ENCODE measurements at places on chromosomes 5 and 9. TPM values are rescaled to one million over a fixed set of nuclear protein-coding genes. Genes with fewer than 3 reads are reported as not detected.

Gene TERT
- total RNA-seq, result 0.33 TPM

DNA sequence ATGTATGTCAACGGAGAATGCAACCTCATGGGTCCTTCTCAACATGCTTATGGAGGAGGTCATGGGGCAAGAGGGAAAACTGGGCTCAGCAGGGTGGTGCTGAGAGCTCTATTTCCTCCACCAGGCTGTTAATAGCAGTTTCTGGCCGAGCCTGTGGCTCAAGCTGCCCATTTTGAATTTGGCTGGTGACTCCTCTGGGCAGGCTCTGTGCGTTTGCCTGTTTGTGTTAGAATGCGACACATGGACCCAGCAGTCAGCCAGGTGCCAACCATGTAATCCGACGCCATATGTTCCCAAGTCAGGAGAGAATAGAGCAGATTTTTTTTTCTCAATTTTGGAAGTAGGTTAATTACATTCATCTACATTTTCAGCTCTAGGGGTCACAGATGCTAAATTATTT is 387.7 kb upstream of the CLINT1 start:
- H3K27ac ChIP-seq, result no peak overlapping the region
- peaks cover under 1% of the 10 kb centered on the region for H3K4me1 ChIP-seq
- no peaks in the 10 kb centered on the region for H3K36me3 ChIP-seq
- DNase-seq, result no peak

- H3K36me3 ChIP-seq, result peaks cover 17% of the 10 kb centered on the region
- no peak for DNase-seq
- peak overlapping the region; percentile 7 for H3K27ac ChIP-seq
Measured at GRCh38 chr9:3241290-3241689, 284.5 kb downstream of the RFX3 start.

- no peak for DNase-seq
- H3K4me3 ChIP-seq, result no peak overlapping the region
- peaks cover under 1% of the 10 kb centered on the region for H3K36me3 ChIP-seq
- H3K27me3 ChIP-seq, result no peaks in the 10 kb centered on the region
- H3K4me1 ChIP-seq, result peaks cover 11% of the 10 kb centered on the region
- H3K27ac ChIP-seq, result no peak overlapping the region
Measured at GRCh38 chr5:91020065-91020800, 362.9 kb downstream of the ARRDC3 start.

GRCh38 chr9:110641293-110641692 is 27.3 kb upstream of the MUSK start:
- peaks cover 4% of the 10 kb centered on the region for H3K36me3 ChIP-seq
- H3K4me1 ChIP-seq, result peaks cover 13% of the 10 kb centered on the region
- no peaks in the 10 kb centered on the region for H3K27me3 ChIP-seq
- no peak overlapping the region for H3K4me3 ChIP-seq

Gene ADAMTS19
- 12.8 TPM for total RNA-seq

DNA sequence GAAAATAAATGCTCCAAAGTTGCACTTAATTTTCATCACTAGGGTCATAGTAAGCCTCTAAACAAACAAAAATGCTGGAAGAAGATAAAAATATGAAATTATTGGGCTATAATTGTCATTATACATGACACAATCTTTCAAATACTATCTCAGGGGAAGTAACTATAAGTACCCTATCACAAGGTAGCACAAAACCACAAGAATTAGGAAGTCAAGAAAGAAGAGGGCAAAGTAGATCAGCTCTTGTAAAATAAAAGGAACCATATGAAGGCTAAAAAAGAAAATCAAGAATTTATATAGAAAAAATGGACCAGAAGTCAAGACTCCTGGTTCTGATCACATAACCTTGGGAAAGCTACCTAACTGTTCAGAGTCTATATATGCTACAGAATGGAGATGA is 48.1 kb downstream of the DIAPH1 start:
- no peak for DNase-seq
- peaks cover 8% of the 10 kb centered on the region for H3K36me3 ChIP-seq
- no peak overlapping the region for H3K4me3 ChIP-seq
- H3K27ac ChIP-seq, result no peak overlapping the region

Gene ALDH1A1
- 10.9 TPM for total RNA-seq

- H3K27me3 ChIP-seq, result no peaks in the 10 kb centered on the region
- DNase-seq, result no peak
- peak overlapping the region; percentile 70 for H3K27ac ChIP-seq
- no peak overlapping the region for H3K4me3 ChIP-seq
Measured at GRCh38 chr9:14095277-14095676, 218.7 kb downstream of the NFIB start.

Gene ITGA2
- 4.1 TPM for total RNA-seq

- H3K36me3 ChIP-seq, result no peaks in the 10 kb centered on the region
- no peak for DNase-seq
- peaks cover 25% of the 10 kb centered on the region for H3K27me3 ChIP-seq
- H3K4me1 ChIP-seq, result peaks cover 11% of the 10 kb centered on the region
Measured at GRCh38 chr5:158203261-158203660, 344.3 kb upstream of the CLINT1 start.

Gene PCDHB8
- 2.4 TPM for total RNA-seq

DNA sequence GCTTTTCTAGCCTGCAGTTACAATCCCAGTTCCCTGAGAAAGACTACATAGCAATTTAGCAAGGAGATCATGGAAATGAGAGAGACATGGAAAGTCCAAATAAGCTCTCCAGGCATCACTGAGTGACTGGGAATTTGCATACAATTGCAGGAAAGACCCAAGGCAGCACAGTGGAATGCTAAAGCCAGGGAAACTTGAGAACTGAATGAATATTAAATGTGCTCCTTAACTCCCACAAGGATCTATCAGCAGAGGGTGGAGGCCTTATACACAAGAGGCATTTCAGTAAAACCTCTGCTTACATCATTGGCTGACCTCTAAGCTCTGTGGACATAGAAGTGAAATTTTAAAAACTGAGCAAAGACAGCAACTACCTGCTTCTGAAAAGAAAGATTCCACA is 355.6 kb upstream of the DAB2 start:
- no peak overlapping the region for H3K27ac ChIP-seq
- DNase-seq, result no peak
- no peaks in the 10 kb centered on the region for H3K27me3 ChIP-seq
- peaks cover 2% of the 10 kb centered on the region for H3K36me3 ChIP-seq

GRCh38 chr5:172870291-172870714 is 36.3 kb downstream of the ERGIC1 start:
- no peak for DNase-seq
- no peaks in the 10 kb centered on the region for H3K27me3 ChIP-seq
- no peak overlapping the region for H3K27ac ChIP-seq
- H3K4me3 ChIP-seq, result no peak overlapping the region
- H3K36me3 ChIP-seq, result no peaks in the 10 kb centered on the region

DNA sequence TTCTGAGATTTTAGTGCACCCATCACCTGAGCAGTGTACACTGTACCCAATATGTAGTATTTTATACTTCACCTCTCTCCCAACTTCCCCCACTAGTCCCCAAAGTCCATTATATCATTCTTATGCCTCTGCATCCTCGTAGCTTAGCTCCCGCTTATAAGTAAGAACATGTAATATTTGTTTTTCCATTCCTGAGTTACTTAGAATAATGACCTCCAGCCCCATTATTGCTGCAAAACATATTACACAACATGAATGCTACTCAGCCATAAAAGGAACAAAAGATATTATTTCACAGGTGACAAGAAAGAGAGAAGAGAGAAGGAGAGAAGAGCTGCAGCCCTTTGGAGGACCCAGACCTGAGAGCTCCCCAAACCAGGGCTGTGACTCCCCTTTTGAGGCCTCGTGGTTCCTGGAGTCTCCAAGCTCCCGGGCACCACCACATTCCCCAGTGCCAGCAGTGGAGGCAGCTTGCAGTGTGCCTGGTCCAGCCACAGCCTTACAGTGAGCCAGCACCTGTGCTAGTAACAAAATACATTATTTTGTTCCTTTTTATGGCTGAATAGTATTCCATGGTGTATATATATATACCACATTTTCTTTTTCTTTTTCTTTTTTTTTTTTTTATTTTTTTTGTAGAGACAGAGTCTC is 194.5 kb upstream of the DAB2 start:
- H3K27ac ChIP-seq, result no peak overlapping the region
- H3K36me3 ChIP-seq, result no peaks in the 10 kb centered on the region
- no peak overlapping the region for H3K4me3 ChIP-seq
- peaks cover under 1% of the 10 kb centered on the region for H3K4me1 ChIP-seq

GRCh38 chr9:128627906-128628305 is 28.7 kb downstream of the DYNC2I2 start:
- H3K27ac ChIP-seq, result no peak overlapping the region
- no peak overlapping the region for H3K4me3 ChIP-seq
- H3K4me1 ChIP-seq, result no peaks in the 10 kb centered on the region
- DNase-seq, result no peak

DNA sequence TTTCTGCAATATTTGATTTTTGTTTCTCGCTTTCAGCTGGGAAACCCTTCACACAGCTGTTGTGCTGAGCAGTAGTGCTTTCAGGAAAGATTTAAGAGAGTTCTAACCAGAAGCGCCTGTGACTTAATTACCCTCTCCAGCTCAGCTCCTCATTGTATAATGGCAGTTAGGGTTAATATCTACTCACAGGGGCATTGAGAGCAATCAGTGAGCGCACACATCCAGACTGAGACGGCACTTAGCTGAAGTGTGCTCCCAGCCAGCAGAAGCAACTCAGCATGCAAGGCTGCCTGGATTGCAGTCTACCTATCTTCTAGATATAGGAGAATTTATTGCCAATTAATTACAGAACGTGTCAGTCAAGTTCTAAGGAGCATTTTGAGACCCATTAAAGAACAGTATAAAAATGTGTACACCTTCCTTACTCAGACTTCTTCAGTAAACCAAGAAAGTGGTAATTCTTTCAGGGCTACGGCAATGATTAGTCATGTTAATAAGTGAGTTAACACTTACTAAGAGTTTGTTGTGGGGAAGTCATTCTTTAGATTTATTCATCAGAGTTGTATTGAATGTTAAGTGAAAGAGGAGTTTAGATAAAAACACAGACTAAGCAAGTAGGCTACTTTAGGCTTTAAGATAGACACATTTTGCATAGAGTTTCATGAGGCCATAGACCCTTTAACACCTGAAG is 111.7 kb upstream of the PCAT7 start:
- H3K4me1 ChIP-seq, result peaks cover 35% of the 10 kb centered on the region
- no peak overlapping the region for H3K4me3 ChIP-seq
- no peak for DNase-seq
- peaks cover 30% of the 10 kb centered on the region for H3K36me3 ChIP-seq
- H3K27ac ChIP-seq, result no peak overlapping the region
- no peaks in the 10 kb centered on the region for H3K27me3 ChIP-seq

Gene KCTD16
- total RNA-seq, result 3.9 TPM

GRCh38 chr5:104859437-104859836 is 1296.8 kb upstream of the NUDT12 start:
- DNase-seq, result no peak
- H3K4me1 ChIP-seq, result no peaks in the 10 kb centered on the region
- H3K27me3 ChIP-seq, result no peaks in the 10 kb centered on the region
- no peak overlapping the region for H3K4me3 ChIP-seq
- no peak overlapping the region for H3K27ac ChIP-seq

- peaks cover 43% of the 10 kb centered on the region for H3K4me1 ChIP-seq
- no peak overlapping the region for H3K27ac ChIP-seq
- DNase-seq, result no peak
- no peak overlapping the region for H3K4me3 ChIP-seq
- H3K36me3 ChIP-seq, result peaks cover 3% of the 10 kb centered on the region
- no peaks in the 10 kb centered on the region for H3K27me3 ChIP-seq
Measured at GRCh38 chr5:113271015-113271414, 163.8 kb downstream of the TSSK1B start.
